ENCODE measurements at places on chromosomes 4 and X.

DNA sequence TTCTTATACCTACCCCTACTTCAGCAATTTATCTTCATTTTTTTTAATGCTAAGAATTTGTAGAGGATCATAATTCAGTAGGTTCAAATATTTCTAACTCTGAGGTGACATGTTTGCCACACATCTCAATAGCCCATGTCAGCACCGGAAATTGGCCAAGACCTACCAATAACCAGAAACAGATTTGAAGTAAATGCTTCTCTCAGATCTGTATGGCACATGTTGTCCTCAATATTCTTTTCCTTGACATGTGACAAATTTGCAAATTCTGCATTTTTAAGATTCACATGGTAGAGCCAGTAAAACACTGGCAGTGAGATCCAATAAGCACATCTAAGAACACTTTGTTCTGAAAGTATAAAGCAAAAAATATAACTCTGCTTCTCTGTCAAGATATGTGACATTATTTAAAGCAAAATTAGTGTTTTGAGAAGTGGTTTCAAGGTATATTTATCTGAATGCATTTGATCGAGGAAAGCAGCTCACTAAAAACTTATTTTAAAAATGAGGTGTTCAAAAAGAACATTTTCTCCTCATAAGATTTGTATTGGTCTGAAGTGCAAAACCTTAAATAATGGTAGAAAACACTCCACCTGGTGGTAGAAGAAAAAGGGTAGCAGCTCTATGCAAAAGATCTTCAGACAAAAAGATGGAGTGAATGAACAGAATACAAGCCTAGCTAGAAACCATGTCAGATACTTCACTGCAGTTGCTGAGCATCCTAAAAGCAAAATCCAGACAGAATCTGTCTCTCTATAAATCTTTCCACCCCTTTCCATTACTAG is 513.8 kb upstream of the FAM241A start:
- no peak for DNase-seq

DNA sequence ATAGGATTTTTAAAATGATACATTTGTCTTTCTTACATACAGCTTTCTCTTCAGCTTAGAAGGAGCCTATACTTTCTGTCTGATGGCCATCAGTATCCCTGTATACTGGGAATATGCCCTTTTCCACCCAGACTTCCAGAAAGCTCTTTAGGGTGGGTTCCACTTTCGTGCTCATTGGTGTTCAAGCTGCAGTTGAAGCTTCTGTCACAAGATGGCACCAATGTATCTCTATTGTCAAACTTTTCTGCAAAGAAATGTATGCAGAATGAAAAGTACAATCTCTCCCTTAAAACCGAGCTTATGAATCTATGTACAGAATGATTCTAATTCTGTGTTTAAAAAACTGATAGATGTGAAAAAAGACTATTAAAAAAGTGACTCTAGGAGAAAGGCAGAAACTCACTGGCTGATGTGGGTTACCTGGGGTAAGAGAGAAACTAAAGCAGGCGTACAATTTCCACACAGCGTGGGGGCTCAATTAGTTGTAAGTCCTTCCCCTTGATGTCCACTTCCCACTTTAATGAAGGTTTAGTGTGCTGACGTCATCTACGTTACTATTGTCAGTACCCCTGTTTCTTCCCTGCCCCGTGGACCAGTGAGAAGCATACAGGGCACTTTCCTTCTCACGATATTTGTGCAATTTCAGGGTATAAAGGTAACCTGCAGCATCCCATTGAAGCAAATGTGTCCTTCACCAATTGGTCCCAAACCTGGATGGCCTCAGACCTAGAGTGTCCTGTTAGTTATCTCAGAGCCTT is 57.3 kb upstream of the TCEAL2 start:
- no peak for DNase-seq

DNA sequence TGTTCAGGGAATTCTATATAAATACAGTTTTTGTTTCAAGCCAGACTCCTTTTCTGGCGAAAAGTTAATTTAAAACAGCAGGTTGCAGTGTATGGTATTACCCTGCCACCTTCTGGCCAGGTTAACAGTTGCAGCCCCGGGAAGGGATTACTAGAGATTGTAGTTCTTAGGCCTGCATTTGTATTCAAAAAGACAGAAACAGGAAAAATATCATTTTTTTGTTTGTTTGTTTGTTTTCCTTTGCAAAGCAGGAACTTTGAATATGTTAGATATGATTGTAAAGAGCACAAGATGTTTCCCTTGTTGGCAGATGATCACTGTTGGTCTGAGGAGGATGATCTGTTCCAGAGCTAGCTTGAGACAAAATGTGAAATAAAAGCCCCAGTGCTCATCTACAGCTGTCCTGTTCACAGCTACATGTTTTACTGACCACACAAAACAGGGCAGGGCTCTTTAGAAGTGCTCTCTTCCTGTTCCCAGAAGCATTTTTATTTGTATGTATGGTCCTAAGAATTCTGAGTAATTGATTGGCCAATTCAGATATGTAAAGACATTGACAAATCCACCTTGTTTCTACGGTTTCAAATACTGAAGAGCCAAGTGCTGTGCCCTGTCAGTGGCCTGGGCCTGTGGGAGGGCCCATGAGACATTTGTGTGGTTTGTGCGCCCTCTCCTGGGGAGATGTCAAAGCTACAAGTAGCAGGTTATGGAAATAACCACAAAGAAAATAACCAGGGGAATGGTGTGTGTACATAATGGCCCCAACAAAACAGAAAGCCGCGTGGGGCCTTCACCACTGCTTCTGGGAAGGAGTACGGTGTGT is 57.9 kb downstream of the CLDN22 start:
- peak; percentile 86 for DNase-seq

DNA sequence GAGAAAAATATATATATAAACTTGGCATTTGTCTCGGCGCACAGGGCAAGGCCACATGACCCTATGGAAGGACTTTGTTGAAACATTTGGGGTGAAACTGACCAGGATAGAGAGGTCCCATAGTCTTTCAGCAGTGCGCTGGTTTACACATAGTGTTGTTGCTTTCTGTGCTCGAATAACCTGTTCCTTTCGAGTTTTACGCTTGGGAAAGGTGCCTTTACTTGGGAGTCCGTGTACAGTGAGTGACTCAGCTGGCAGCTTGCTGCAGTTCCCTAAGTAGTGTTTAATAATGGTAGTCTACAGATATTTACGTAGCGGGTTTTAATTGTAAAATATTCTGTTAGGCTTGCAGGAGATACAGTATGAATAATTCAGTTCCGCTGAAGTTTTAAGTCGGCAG is 578 bp downstream of the APOOL start:
- no peak for DNase-seq

- no peak for DNase-seq
Measured at GRCh38 chrX:261167-261918, 19.8 kb upstream of the PLCXD1 start.

GRCh38 chr4:10803713-10804343 is 119.3 kb upstream of the CLNK start:
- DNase-seq: no peak

DNA sequence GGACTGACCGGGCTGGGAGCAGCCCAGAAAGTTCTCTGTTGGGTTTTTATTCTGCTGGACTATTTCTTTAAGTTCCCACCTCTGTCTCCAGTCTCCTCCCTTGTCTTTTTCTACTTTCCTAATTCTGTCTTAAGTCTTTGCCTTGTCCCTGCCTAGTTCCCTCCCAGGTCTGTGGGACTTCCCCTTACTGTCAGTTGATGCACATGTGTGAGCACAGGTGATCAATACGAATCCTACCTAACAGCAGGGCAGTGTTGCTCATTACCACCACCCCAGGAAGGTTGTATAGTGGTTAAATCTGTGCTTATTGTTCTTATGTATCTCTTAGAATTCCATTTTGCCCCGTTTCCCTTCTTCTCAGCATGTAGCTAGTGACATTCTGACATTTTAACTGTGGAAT is 62.1 kb downstream of the GALNTL6 start:
- no peak for DNase-seq

DNA sequence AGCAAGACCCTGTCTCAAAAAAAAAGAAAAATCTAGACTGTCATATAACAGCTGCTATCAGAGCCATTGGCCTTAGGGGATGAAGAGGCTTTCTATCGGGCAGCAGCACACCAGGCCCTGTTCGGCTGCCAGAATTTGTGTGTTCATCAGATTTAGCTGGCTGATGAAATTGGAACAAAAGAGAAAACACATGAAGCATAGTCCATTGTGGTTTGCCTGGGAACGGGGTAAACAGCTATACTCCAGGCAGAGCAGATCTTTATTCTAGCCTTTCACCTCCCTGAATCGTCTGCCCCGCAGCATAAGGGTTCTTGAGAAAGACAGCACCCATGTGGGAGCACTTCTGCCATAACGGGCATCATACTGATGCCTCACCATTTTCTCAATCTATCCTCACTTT is 11.6 kb downstream of the TKTL1 start:
- DNase-seq: no peak

DNA sequence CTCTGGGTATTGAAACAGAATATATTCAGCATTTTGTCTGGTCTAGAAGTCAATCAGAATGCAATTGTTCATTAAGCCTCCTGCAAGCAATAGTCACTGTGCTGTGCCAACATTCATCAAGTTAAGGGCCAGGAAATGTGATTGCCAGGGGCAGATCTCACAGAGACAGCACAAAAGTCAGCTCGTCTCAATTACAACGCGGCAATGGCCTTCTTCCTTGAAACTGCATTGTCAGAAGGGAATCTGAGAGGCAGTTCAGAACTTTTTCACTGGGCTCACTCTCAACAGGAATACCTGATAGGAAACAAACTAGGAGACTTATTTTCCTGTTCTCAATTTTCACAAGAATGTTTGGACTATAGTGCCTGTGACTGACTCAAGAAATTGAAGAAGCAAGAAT is 131.1 kb upstream of the NR3C2 start:
- DNase-seq: no peak

DNA sequence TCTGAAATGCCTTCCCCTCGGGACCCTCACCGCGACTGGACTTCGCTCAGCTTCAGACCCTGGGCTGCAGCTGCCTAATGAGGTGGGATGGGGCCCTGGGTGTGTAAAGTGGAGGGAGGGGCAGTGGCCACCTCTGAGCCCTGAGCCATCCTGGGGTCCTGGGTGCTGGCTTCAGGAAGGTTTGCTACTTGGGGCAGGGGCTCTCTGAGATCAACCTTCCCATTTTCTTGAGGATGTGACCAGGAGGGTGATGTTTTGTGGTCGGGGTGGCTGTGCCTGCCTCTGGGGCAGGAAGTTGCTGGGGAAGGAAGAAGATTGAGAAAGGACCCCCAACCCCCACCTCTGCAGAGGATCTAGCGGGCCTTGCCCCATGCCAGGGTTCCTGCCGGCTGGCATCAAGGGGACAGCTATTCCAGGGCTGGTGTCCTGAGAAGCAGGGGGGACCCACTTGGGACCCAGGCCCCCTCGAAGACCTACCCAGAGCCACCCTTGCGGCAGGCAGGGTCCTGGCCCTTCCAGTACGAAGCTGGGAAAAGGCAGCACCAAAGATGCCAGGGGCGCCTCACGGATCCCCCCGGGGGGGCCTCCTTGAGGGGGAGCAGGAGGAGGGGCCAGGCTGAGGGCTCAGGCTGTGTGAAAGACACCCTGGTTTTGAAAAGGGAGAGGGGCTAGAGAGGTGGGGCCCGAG is 6.5 kb downstream of the SH3BP2 start:
- peak; percentile 52 for DNase-seq
